ENCODE measurements at places on chromosomes 6 and 20. TPM values are rescaled to one million over a fixed set of nuclear protein-coding genes. Genes with fewer than 3 reads are reported as not detected.

The DDAH2 gene
- total RNA-seq = 62.2 TPM

GRCh38 chr6:14470671-14471070, 353.1 kb downstream of the CD83 start:
- DNase-seq = no peak

The CRISP3 gene
- total RNA-seq = not detected

DNA sequence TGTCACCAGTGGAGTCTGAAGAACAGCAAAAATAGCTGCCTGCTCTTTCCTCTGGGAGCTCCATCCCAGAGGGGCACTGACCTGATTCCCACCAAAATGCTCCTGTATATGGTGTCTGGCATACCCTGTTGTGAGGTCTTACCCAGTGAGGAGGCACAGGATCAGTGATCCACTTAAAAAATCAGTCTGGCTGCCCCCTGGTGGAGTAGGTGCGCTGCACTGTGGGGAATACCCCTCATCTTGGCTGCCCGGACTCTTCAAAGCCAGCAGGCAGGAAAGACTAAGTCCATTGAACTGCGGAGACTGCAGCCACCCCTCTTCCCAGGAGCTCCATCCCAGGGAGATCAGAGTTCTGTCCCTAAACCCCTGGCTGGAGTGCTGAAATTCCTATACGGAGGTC, 230.9 kb upstream of the HTR1E start:
- DNase-seq = peak; percentile 64

DNA sequence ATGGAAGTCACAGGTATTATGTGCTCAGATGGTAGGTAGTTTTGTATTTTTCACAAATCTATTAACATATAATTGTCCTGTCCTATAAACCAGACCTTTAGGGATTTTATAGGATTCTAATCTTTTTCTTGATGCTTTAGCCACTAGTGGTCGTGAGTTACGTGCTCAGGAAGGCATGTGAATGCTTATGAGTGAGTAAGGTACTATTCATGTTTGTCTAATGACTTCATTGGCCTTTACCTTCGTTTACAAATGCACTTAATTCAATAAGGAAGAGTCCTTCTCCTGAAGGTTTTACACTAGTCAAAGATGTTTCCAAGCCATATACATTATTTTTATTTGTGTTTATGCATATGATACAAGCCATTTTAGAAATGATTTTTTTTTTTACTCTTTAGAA, 23.0 kb downstream of the PACRG start:
- no peak for DNase-seq

DNA sequence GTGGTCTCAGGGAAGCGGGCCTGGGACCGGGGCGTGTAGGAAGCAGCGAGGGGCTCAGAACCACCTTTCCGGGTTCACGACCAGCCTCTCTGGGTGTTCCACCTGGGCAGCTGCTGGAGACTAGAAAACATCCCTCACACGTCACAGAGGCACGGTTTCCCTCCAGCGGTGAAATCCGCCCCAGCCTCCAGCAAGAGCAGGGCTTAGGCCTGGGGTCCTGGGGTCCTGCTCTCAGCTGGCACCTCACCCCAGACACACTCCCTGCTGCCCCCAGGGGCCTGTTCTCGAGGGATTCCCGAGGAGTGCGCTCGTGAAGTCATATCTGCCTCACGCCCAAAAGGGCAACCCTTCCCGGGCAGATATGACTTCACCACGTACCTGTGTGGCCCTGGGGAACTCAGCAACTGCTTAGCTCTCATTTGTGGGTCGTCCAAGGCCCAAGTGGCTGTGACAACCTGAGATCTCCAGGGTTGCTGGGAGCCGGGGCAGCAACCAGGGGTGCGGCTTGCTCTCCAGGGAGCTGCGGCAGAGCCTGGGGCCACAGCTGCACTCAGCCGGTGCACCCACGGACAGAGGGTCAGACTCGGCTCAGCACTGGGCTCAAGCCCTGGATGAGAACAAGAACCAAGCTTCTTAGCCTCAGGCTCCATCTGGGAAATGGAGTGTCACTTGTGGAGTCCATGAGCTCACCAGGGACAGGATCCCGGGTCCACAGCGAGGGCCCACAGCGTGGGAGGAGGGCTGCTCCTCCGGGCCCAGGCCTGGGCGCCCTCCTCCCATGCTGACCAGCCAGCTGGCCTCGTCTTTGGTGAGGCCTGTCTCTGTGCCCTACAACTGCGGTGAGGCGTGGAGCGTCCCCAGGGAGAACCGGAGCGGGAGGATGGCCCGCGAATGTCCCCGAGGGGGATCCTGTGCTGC, 661 bp downstream of the FNDC11 start:
- DNase-seq = no peak

GRCh38 chr20:8782804-8783203, 286.1 kb upstream of the PLCB4 start:
- no peak for DNase-seq

DNA sequence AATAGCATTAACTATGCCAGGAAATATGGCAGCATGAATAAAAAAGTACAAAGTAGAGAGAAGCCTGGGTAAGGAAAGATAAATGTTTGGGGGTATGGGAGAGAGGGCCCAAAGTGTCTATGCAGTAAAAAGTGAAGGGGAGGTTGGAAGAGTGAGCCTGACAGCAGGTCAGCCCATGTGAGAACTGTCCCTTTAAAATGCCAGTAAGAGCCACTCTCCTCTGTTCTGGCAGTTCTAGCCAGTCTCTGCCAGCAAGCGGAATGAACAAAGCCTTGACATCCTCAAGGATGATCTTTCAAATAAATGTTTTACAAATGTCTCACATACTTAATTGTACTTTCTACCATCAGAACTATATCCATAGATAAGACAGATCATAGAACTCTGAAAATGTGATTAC, 164.5 kb downstream of the DST start:
- no peak for DNase-seq

The POM121L2 gene
- total RNA-seq = 0.16 TPM

The FILIP1 gene
- 5.1 TPM for total RNA-seq

The FLRT3 gene
- 1.0 TPM for total RNA-seq

The ZBTB9 gene
- 19.4 TPM for total RNA-seq

GRCh38 chr6:162140251-162140852, 587.2 kb downstream of the PRKN start:
- DNase-seq = no peak

DNA sequence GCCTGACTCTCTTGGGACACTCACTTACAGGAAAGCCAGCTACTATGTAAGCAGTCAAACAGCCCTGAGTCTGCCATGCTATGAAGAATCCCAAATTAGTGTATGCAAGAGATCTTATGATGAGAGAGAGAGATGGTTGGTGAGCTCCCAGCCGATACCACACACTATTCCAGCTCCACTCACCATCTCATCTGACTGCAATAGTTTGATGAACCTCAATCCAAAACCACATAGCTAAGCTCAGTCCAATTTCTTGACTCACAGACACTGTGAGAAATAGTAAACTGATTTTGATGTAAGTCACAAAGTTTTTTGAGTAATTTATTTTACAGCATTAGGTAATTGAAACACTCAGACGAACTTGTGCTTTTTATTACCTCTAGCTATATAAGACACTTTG, 441.4 kb downstream of the COL12A1 start:
- DNase-seq = no peak

DNA sequence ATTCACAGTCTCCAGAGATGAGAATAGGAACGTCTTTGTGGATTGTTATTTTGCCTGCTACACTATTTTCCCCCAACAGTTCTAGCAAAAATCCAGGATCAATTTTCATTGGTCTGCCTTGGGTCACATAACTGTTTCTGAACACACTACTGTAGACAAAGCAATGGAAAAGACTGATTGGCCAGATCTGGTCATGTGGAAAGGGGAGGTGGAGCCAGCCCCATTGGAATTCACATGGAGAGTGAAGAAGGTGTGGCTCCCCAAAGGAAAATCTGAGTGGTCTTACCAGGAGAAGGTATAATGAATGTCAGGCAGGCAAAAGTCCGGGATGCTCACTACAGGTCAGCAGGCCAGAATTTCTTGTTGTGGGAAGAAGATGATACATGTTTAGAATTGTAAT, 9.5 kb upstream of the TP53RK start:
- no peak for DNase-seq

The TRIM31 gene
- 0.11 TPM for total RNA-seq

GRCh38 chr6:26470643-26471042, 12.9 kb downstream of the BTN2A1 start:
- DNase-seq = no peak

The ARFGAP1 gene
- total RNA-seq = 115 TPM

- DNase-seq = no peak
Measured at GRCh38 chr6:46688117-46688965, 656 bp downstream of the TDRD6 start.

The C20orf144 gene
- total RNA-seq = 0.21 TPM

GRCh38 chr6:147310521-147310920, 106.3 kb downstream of the STXBP5 start:
- no peak for DNase-seq

GRCh38 chr20:775679-776135, 7.4 kb upstream of the SLC52A3 start:
- DNase-seq = peak; percentile 77

The HLA-DPA1 gene
- 5.4 TPM for total RNA-seq

GRCh38 chr6:95431637-95432228, 145.6 kb upstream of the MANEA start:
- peak; percentile 53 for DNase-seq

GRCh38 chr6:125794342-125795137, 3.8 kb downstream of the NCOA7 start:
- no peak for DNase-seq

GRCh38 chr6:142444881-142445301, 143.1 kb downstream of the ADGRG6 start:
- no peak for DNase-seq

DNA sequence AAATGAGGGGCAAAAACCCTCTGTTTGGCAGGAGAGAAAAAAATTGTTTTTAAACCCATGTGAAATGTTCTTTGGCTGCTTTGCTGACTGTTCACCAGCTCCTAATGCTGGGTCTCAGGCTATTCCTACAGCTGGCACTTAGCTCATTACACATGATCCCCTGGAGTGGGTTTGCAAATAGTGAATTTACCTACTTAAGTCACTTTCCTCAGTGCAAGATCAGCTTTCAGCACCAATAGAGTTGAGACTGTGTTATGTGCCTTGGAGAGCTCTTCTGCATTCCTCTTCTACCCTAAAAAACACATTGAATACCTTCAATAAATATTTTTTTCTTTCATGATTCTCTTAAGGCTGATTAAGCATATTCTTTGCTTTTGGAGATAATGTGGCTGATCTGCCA, 58.4 kb upstream of the PRDM1 start:
- no peak for DNase-seq

- DNase-seq = no peak
Measured at GRCh38 chr6:23173234-23173633, 603.9 kb downstream of the HDGFL1 start.

GRCh38 chr6:159071843-159072769, 27.3 kb upstream of the TAGAP start:
- DNase-seq = no peak

DNA sequence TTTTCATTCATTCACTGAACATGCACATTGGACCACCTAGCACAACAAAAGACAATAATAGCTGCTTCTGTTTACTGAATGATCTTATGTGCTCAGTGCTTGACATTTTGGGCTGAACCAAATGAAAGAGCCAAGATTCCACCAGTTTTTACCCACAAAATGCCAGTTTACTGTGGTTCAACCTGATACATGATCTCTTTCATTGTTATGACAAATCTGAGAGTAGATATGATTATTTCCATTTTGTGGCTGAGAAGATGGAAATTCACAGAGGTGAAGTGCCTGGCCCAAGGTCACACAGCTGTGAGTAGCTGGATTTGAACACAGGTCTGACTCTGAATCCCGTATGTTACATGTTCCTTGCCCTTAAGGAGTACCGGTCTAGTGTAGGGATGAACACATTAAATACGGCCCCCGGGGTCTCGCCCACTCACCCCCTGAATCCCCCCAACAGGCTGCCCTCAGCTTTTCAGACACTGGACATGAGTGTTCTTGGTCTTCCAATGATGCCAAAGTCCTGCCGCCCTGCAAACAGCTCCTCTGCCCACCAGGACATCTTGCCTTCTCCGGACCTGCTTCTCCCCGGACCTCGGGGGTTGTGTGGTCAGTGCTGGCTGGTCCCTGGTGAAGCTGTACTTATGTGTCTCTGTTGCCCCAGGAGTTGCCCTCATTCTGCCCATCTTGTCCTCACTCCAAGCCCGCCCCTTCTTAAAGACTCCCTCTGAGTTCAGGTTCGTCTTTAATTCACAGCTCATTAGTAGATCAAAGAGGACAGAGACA, 58.6 kb upstream of the SLC32A1 start:
- no peak for DNase-seq

The SLC17A5 gene
- 8.9 TPM for total RNA-seq

- no peak for DNase-seq
Measured at GRCh38 chr6:32949113-32949512, 3.8 kb downstream of the HLA-DMA start.

The NFYA gene
- total RNA-seq = 34.7 TPM

The EEF1A2 gene
- 34.9 TPM for total RNA-seq

GRCh38 chr6:73388433-73388799, 6.2 kb upstream of the DDX43 start:
- DNase-seq = no peak

DNA sequence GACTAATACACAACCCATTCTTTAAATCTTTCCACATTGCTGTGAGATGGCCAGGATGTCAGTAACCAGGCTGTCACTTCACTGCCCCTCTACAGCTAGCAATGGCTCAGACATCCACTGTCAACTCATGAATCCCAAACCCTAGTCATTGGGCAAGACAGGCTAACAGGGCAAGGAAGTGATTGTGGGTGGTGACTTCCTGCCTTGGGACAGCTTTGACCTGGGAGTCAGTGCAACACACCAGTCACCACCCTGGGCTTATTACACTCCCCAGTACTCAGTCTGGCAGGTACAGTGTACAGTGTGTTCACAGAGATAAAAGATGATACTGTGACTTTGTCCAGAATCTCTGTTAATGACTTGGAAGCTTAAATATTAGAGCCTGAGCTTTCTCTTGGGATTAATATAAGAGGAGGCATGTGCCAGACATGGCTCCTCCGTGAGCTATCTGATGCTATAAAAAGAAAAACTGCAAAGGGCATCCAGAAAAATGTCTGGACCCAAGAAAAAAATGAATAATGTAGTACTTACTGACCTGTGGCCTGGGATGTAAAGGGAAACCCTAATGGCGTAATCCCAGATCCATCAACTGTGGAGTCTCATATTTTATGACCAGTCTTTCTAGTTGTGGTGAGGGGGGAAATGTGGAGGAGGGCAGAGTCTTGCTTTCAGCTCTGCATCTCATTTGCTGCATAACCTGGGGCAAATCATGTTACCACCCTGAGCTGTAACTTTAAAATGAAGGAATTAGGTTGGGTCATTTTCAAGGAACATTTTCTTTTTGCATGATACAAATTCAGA, 244.4 kb downstream of the SLC24A3 start:
- no peak for DNase-seq

DNA sequence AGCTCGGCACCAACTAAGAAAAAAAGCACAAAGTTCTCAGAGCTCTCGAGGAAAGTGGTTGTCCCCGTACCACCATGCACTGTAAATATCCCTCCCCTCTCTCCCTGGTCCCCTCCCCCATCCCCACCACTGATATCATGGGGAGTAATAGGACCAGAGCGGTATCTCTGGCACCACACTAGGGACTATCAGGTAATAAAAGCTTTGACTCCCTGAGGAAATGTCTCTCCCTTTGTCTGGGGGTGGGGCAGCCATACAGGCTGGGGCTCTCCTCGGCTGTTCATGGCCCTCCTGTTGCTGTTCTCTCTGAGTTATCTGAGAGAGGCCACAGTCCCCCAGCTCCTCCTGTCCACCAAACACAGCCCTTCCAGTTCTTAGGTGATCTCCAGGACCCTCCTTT, 5.0 kb upstream of the GNRH2 start:
- no peak for DNase-seq

The MRS2 gene
- total RNA-seq = 71.1 TPM

GRCh38 chr6:13183415-13184088, 144.8 kb downstream of the TBC1D7 start:
- no peak for DNase-seq

The SEL1L2 gene
- total RNA-seq = 0.37 TPM

The SRMS gene
- total RNA-seq = 0.46 TPM

GRCh38 chr6:155528335-155528734, 72.7 kb upstream of the NOX3 start:
- no peak for DNase-seq

Measured in WTC11 (cell line).